Effector memory CD8-positive, alpha-beta T cell (primary cell): ENCODE measurements at places on chromosomes 1 and 21.

DNA sequence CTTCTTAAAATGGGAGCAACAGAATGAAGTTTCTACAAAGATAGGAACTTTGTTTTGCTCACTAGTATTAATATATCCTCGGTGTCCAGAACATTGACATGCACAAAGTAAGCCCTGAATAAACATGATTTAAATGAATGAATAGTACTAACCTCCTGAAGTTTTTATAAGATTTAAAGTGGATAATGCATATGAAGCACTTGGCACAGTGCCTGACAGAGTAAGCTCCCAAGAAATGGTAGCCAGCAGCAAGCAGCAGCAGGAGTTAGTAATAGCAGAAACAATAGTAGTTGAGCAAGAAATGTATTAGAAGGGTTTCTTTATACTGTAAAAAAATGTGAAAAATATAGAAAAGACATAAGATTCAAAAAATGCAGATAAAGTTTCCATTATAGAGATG lies 258.1 kb upstream of the C1orf87 start:
- H3K36me3 ChIP-seq: no peaks in the 10 kb centered on the region
- H3K27ac ChIP-seq: no peak overlapping the region
- no peak overlapping the region for H3K4me3 ChIP-seq
- H3K27me3 ChIP-seq: no peaks in the 10 kb centered on the region

GRCh38 chr1:223776075-223776814 lies 63.9 kb downstream of the CAPN2 start:
- H3K4me3 ChIP-seq: no peak overlapping the region
- peaks cover 15% of the 10 kb centered on the region for H3K4me1 ChIP-seq
- H3K36me3 ChIP-seq: peaks cover 72% of the 10 kb centered on the region
- DNase-seq: no peak
- no peaks in the 10 kb centered on the region for H3K27me3 ChIP-seq
- H3K27ac ChIP-seq: peak overlapping the region; percentile 90

- H3K27ac ChIP-seq: no peak overlapping the region
- DNase-seq: no peak
- H3K27me3 ChIP-seq: no peaks in the 10 kb centered on the region
- H3K4me3 ChIP-seq: no peak overlapping the region
- H3K36me3 ChIP-seq: peaks cover 13% of the 10 kb centered on the region
Observed at GRCh38 chr1:27126391-27126790, 28.5 kb downstream of the SLC9A1 start.

GRCh38 chr1:19448491-19449439 lies 36.6 kb downstream of the CAPZB start:
- H3K27me3 ChIP-seq: no peaks in the 10 kb centered on the region

DNA sequence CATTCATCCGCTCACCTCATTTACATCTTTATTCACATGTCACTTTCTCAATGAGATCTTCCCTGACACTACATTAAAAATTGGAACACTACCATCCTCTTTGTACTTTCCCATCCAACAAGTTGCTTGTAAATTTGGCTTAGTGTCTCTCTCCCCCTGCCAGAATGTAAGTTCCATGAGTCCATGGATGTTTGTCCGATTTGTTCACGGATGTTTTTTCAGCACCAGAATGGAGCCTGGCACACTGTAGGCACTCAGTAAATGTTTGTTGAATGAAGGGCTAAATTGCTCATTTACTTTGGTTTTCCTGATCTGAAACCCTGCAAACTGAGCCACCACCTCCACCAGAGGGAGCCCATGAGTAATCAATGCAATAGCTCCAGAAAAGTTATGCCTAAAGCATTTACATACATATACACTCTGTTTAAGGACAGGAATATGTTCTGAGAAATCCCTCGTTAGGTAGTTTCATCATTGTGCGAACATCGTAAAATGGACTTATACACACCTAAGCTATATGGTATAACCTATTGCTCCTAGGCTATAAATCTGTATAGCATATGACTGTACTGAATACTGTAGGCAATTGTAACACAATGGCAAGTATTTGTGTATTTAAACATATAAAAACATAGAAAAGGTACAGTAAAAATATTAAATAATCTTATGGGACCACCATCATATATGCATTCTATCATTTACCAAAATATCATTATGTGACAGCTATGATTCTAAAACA lies 2.8 kb upstream of the EYA3 start:
- DNase-seq: peak; percentile 83

- no peaks in the 10 kb centered on the region for H3K4me1 ChIP-seq
- no peak overlapping the region for H3K4me3 ChIP-seq
- no peak for DNase-seq
- H3K27ac ChIP-seq: no peak overlapping the region
Observed at GRCh38 chr1:113530021-113530420, 139.7 kb downstream of the MAGI3 start.

DNA sequence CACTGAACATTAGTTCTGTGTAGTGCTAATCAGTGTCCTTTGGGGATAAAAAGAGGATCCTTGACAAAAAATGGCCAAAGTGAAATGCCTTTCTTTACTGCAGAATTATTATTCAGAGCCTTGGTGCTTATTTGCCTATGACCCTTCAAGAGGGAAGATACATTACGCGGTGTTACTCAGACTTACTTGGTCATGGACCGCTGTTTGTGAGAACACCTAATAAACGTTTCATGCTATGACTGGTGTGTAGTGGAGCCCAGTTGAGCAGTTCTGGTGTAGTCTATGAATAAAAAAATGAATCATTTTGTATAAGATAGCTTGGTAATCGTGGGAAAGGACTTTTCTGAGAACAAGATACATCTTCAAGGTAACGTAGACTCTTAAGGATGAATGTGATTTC lies 8.3 kb downstream of the NFYC start:
- H3K27ac ChIP-seq: peak overlapping the region; percentile 93
- H3K4me1 ChIP-seq: peaks cover 37% of the 10 kb centered on the region
- H3K27me3 ChIP-seq: no peaks in the 10 kb centered on the region
- no peak for DNase-seq
- H3K4me3 ChIP-seq: peak overlapping the region; percentile 72

GRCh38 chr21:36783612-36784374 lies 84.9 kb downstream of the SIM2 start:
- no peak for DNase-seq
- no peak overlapping the region for H3K27ac ChIP-seq
- H3K4me1 ChIP-seq: no peaks in the 10 kb centered on the region
- no peaks in the 10 kb centered on the region for H3K36me3 ChIP-seq
- H3K4me3 ChIP-seq: no peak overlapping the region
- no peaks in the 10 kb centered on the region for H3K27me3 ChIP-seq

GRCh38 chr1:203858055-203858454 lies 3.3 kb upstream of the SNRPE start:
- H3K27ac ChIP-seq: no peak overlapping the region
- no peak overlapping the region for H3K4me3 ChIP-seq
- H3K4me1 ChIP-seq: peaks cover 13% of the 10 kb centered on the region
- peaks cover 26% of the 10 kb centered on the region for H3K36me3 ChIP-seq
- DNase-seq: no peak
- H3K27me3 ChIP-seq: no peaks in the 10 kb centered on the region

GRCh38 chr1:94962409-94963265 lies 35.7 kb upstream of the CNN3 start:
- peak overlapping the region; percentile 95 for H3K27ac ChIP-seq
- H3K4me3 ChIP-seq: peak overlapping the region; percentile 88
- no peaks in the 10 kb centered on the region for H3K36me3 ChIP-seq
- peaks cover 8% of the 10 kb centered on the region for H3K4me1 ChIP-seq
- peak; percentile 6 for DNase-seq

- no peaks in the 10 kb centered on the region for H3K36me3 ChIP-seq
- DNase-seq: no peak
- H3K27me3 ChIP-seq: no peaks in the 10 kb centered on the region
- H3K4me3 ChIP-seq: no peak overlapping the region
Observed at GRCh38 chr1:16615253-16616252, 2.2 kb upstream of the NBPF1 start.

DNA sequence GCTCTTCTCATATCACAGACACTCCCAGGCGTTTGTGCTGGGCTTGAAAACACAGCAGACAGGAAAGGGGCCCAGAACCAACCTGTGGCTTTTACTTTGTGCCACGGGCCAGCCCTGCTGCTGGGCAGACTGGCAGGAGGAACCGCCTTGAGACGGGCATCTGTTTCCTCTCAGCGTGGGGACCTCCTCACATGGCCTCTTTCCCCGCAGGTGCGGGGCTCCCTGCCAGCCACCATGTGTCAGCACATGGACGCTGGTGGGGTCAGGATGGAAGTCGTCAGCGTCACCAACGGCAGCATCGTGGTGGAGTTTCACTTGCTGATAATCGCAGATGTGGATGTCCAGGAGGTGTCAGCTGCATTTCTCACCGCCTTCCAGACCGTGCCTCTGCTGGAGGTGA lies 47.8 kb downstream of the UMODL1 start:
- H3K27ac ChIP-seq: no peak overlapping the region
- H3K4me1 ChIP-seq: peaks cover 3% of the 10 kb centered on the region
- no peak for DNase-seq
- no peak overlapping the region for H3K4me3 ChIP-seq

DNA sequence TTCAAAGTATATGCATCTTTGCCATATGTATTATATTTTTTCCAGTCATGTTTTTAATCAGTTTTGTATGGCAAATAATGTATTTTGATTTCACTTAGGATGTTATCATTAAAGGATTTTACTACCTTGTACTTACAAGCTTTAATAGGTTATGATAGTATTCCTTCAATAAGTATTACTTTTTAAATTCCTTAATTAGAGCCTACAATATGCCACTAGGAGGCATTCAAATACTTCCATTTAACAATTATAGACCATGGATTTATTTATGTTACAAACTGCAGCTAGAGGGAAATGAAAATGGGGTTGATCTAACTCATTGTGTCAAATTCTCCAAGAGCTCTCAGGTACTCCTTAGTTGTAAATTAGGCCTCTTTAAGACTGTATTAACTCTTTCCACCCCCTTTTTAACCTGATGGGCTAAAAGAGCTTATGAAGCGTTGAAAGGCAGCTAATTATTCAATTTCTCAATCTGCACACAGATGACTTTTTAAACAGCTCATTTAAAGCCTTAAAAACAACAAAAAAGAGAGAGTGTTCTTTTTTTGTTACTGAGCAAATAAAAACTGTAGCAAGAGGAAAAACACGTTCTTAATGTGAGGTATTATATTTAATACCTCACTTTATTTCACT lies 156.2 kb downstream of the DENND1B start:
- H3K4me1 ChIP-seq: peaks cover 5% of the 10 kb centered on the region
- H3K36me3 ChIP-seq: peaks cover 2% of the 10 kb centered on the region
- no peaks in the 10 kb centered on the region for H3K27me3 ChIP-seq
- no peak overlapping the region for H3K4me3 ChIP-seq

DNA sequence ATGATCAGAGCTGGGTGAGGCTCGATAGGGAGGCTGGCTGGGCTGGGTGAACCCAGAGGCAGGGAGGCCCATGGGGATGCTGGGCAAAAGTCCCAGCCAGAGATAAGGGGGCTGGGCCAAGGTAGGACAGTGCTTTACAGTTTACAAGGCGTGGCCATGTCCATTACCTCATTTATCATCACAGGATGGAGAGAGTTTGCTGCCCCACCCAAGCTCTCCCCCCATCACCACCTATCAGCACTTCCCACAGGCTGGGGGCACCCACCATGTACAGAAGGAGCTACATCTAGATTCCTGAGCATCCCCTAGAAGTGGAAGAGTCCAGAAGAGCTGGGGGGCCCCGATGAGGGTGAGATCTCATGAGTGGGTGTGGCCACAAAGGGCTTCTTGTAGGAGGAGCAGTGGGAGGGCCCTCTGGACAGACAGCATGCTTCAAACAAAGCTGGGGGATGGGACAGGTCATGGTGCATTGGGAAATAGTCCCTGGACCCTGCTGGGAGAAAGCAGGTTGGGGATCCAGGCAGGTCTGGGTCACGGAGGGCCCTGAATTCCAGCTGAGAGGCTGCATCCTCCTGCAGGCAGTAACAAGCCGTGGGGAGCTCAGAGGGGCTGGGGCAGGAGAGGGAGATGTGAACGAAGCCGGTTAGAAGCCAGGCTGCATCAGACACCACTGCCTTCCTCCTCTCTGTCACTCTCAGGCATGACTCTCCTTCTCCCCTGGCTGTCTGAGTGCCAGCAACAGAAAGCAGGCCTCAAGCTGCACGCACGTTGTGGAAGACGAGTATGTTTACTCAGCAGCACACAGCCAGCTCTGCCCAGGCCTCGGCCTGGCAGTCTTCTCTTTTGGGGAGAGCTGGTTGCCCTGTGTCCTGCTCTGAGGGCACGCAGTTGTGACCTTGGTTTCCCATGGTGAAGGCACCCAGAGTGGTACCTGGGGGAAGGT lies 202.3 kb downstream of the HIVEP3 start:
- H3K36me3 ChIP-seq: no peaks in the 10 kb centered on the region
- H3K27ac ChIP-seq: peak overlapping the region; percentile 30
- H3K27me3 ChIP-seq: no peaks in the 10 kb centered on the region
- peaks cover 27% of the 10 kb centered on the region for H3K4me1 ChIP-seq

DNA sequence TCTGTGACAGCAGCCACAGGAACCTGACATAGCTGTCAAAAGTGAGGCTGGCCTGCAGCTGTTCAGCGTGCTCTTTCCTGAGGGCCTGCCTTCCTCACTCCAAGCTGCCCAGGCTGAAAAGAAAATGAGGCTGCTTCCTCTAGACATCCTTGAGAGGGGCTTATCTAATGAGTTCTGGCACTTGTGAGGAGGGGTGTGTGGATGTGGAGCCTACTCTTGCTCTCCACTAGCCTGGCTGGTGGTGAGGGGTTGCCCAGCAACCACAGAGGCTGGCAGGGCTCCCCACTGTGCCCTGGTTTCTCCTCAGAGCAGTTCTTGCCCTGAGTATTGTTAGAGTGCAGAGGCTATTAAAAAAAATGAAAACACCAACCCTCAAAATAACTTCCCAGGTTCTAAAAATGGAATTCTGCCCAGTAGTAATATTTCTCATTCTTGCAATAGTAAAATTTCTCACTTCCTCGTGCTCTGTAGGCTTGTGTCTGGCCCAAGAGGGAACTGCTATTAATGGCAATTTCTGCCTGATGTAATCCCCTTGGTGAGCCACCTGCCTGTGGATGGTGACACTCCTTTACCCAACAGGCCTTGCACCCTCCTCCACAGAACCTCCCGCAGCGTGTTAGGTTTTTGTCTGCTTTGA lies 52.6 kb upstream of the EPS8L3 start:
- H3K27me3 ChIP-seq: no peaks in the 10 kb centered on the region
- H3K4me3 ChIP-seq: no peak overlapping the region
- H3K27ac ChIP-seq: no peak overlapping the region
- H3K4me1 ChIP-seq: peaks cover 10% of the 10 kb centered on the region
- H3K36me3 ChIP-seq: no peaks in the 10 kb centered on the region
- DNase-seq: no peak

DNA sequence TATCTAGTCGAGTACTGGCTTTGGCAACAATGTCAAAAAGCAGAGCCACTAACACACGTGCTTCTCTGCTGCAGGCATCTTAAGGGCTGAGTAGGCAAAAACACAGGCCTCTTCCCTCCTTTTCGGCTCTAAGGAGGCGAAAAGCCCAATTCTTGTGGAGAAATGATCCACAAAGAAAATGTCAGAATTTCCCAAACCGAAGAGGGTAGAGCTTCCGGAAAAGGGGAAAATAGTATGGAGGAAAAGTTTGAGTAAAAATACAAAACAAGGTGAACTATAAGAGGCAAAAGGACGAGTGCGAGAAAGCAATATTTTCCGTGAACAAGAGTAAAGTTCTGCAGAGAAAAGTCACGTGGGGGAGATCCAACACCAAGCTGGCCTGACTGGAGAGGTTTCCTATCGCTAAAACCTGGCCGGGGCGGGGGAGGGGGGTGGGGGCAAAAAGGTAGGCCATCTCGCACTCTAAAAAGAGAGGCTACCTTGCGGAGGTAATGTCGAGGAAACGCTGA lies 551 bp downstream of the ZRANB2 start:
- peak overlapping the region; percentile 98 for H3K27ac ChIP-seq
- peak overlapping the region; percentile 93 for H3K4me3 ChIP-seq
- peaks cover 36% of the 10 kb centered on the region for H3K36me3 ChIP-seq
- H3K4me1 ChIP-seq: peaks cover 19% of the 10 kb centered on the region
